ENCODE measurements at places on chromosomes 13 and 19. TPM values are rescaled to one million over a fixed set of nuclear protein-coding genes. Genes with fewer than 3 reads are reported as not detected.

- DNase-seq = peak; percentile 26
Measured at GRCh38 chr13:36986462-36987240, 12.5 kb downstream of the ALG5 start.

GRCh38 chr13:20271441-20271840 lies 39.3 kb upstream of the GJB6 start:
- DNase-seq = no peak

DNA sequence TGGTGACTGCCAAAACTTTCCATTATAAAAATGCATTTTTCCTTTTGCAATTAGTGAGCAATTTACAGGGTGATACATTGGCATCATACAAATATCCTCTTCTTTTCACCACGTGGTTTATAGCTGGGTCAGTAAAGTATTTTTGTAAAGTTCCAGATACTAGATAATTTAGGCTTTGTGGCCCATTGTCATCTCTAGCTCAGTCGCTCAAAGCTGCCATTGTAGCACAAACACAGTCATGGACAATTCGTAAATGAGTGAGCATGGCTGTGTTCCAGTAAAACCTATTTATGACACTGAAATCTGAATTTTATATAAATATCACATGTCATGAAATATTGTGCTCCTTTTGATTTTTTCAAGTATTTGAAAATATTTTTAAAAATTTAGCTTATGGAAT lies 162.9 kb downstream of the USP12 start:
- DNase-seq = no peak

DNA sequence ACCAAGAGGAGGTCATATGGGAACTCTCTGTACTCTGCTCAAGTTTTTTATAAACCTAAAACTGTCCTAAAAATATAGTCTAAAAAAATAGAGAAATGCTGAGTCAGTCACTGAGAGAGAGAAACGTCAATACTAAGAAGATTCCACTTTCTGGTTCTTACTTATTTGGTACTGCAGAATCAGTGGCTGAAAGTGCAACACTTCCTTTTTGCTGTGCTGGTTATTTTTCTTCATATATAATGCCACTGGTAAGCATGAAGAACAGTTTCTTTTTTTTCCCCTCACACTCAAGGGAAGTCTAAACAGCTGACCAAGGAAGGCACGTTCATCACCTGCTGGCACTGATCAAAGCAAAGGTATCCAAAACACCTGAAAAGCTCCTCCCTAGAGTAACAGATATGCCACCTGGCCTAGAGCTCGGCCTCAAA lies 44.3 kb upstream of the N4BP2L1 start:
- peak; percentile 21 for DNase-seq

DNA sequence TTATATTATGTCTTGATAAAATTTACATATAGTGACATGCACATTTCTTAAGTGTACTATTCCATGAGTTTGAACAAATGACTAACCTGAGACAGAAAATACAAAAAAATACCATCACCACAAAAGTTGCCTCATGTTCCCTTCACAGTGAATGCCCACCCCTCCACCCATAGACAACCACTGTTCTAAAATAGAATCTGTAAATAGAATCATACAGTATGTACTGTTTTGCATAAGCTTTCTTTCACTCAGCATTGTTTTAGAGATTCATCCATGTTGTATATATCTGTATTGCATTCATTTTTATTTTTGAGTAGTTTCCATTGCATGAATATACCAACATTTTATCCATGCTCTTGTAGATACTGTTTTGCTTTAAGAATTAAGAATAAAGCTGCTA lies 23.3 kb upstream of the RBM26 start:
- no peak for DNase-seq

GRCh38 chr13:102401766-102402165 lies at the start of gene FGF14:
Gene FGF14 (minus strand): TSS chr13:102402048.
- no peak for DNase-seq

- no peak for DNase-seq
Measured at GRCh38 chr13:40232311-40233040, 434.0 kb downstream of the FOXO1 start.

GRCh38 chr13:56066321-56066720 lies 1074.4 kb upstream of the PRR20A start:
- no peak for DNase-seq

GRCh38 chr13:25869941-25870340 lies 181.9 kb downstream of the SHISA2 start:
- no peak for DNase-seq

Gene TDRD3
- 9.1 TPM for total RNA-seq

Gene TNFSF9
- 1.1 TPM for total RNA-seq

Gene NKPD1
- 0.25 TPM for total RNA-seq

Gene ZNF729
- total RNA-seq = not detected

Measured in GM23248 (cell line).